ENCODE measurements at places on chromosomes 13 and 19. TPM values are rescaled to one million over a fixed set of nuclear protein-coding genes. Genes with fewer than 3 reads are reported as not detected.

DNA sequence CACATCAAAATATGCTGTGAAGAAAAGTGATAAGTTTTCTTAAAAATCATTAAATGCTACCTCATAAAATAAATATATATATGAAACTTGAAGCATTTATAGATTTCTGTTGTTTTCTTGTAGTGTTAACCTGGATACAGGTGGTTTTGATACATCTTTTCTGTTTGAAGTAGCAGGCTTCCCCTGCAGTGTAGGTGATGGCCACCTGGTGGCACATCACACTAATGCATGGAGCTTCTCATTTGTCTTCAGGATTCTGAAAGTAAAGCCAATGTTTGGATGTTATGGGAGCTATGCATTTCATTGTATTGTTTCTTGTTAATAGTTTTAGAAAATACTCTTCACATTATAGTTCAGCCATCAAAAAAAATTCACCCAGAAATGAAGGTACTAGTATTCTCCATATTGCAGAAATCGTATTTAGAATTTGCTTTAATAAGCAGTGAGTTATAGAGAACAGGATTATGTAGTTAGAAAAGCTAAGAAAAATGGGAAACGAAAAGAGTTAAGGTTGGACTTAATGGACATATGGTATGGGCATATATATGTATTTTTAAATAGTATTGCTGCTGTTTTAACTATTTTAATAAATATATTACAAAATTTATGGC is 18.7 kb downstream of the GPR180 start:
- no peaks in the 10 kb centered on the region for H3K4me1 ChIP-seq
- no peaks in the 10 kb centered on the region for H3K27me3 ChIP-seq
- no peak overlapping the region for H3K4me3 ChIP-seq
- DNase-seq: peak; percentile 43

DNA sequence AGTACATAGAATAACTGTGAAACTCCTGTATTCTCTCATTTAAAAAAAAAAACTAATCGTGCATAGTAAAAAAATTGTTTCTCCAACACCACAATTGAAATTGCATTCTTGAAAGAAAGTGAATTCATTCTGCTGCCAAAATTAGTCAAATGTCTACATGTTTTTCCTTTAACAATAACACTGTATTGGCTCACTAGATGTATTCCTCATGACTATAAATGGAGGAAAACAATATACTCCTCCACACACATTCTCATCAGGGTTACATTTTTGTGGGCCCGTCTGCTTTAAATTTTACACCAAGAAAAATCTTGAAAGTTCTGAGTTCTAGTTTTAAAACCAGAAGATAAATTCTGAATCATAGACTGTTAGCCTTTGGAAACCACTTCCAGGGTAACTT is 233.6 kb downstream of the KLF12 start:
- no peak overlapping the region for H3K27ac ChIP-seq
- no peaks in the 10 kb centered on the region for H3K27me3 ChIP-seq
- H3K4me1 ChIP-seq: peaks cover 17% of the 10 kb centered on the region
- H3K4me3 ChIP-seq: no peak overlapping the region

GRCh38 chr13:109857325-109857724 is 70.9 kb upstream of the IRS2 start:
- H3K36me3 ChIP-seq: no peaks in the 10 kb centered on the region
- H3K27me3 ChIP-seq: no peaks in the 10 kb centered on the region
- DNase-seq: no peak

- H3K36me3 ChIP-seq: no peaks in the 10 kb centered on the region
- H3K27ac ChIP-seq: no peak overlapping the region
- H3K4me3 ChIP-seq: no peak overlapping the region
- no peak for DNase-seq
- no peaks in the 10 kb centered on the region for H3K27me3 ChIP-seq
Observed at GRCh38 chr13:91632086-91632485, 233.7 kb downstream of the GPC5 start.

Gene MYH14
- 0.59 TPM for total RNA-seq

DNA sequence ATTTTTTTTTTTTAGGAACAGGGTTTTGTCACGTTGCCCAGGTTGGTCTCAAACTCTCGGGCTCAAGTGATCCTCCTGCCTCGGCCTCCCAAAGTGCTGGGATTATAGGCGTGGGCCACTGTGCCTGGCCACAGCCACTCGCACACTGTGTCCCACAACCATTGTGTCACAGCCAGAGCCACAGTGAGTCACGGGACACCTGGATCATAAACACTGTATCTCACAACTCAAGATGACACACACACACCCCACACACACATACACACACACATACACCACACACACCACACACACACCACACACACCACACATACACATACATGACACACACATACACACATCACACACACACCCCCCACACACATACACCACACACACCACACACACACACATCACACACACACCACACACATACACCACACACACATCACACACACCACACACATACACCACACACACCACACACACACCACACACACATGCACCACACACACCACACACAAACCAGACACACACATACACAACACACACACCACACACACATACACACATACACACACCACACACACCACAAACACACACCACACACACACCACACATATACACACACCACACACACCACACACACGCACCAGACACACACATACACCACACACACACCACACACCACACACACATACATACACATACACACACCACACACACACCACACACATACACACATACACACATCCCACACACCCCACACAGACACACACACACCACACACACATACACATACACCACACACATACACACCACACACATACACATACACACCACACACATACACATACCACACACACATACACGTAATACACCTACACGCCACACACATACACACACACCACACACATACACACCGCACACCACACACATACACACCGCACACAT is 16.2 kb downstream of the ELAVL3 start:
- peaks cover 27% of the 10 kb centered on the region for H3K4me1 ChIP-seq
- no peaks in the 10 kb centered on the region for H3K36me3 ChIP-seq
- H3K27ac ChIP-seq: no peak overlapping the region

DNA sequence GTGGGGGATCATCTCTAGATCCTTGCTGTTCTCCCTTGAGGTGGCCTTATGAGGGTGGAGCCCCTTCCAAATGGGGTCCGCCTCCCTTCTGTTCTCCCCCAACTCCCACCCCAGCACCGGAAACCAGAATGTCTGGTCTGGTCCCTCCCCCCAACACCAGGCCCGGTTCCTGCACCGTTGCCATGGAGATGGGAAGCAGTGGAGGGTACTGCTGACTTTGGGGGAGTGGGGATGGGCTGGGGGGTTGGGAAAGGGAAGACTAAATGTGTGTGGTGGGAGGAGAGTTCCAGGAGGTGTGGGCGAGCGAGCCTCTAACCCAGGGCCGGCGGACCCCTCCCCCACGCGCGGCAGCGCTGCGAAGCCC is 1.7 kb downstream of the SHANK1 start:
- peak overlapping the region; percentile 22 for H3K27ac ChIP-seq
- H3K4me3 ChIP-seq: no peak overlapping the region
- peaks cover 9% of the 10 kb centered on the region for H3K4me1 ChIP-seq

Gene RYR1
- 117 TPM for total RNA-seq

Gene ZNF302
- total RNA-seq: 38.8 TPM

DNA sequence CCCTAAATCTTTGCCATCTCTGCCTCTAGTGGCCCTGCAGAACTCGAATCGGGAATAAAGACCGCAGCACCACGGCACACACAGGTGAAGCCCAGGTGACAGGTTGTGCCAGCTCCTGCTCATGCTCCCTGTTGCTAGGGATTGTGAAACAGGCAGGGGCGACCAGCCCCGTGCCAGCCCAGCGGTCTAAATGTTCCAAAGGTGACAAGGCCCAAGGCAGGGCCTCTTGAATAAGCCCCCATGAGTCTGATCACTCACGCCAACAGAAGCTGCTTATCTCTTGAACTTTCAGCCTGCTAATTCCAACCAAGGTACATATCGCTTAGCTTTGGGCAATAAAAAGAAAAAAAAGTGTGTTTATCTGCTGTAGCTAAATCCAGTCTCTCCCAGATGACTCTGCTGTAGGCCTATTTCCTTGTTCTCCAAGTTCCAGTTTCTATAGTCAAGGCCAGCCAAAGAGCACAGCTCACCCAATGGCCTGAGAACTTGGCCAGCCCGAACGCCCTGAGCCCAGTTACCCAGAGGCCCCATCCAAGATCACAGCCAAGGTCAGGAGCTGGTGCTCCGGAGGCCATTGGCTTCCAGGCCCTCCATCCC is 191.1 kb upstream of the GPR12 start:
- DNase-seq: no peak
- H3K27ac ChIP-seq: no peak overlapping the region
- H3K36me3 ChIP-seq: no peaks in the 10 kb centered on the region
- H3K4me1 ChIP-seq: peaks cover 7% of the 10 kb centered on the region
- H3K27me3 ChIP-seq: peaks cover 4% of the 10 kb centered on the region

Gene ALG5
- 25.5 TPM for total RNA-seq

- no peak for DNase-seq
- peaks cover 6% of the 10 kb centered on the region for H3K27me3 ChIP-seq
- no peak overlapping the region for H3K4me3 ChIP-seq
- H3K27ac ChIP-seq: no peak overlapping the region
- peaks cover 9% of the 10 kb centered on the region for H3K4me1 ChIP-seq
Observed at GRCh38 chr13:45320876-45321629, 19.9 kb downstream of the TPT1 start.

GRCh38 chr19:49148784-49149651 is 6.2 kb downstream of the HRC start:
- peaks cover 2% of the 10 kb centered on the region for H3K36me3 ChIP-seq
- peaks cover 13% of the 10 kb centered on the region for H3K4me1 ChIP-seq
- DNase-seq: peak; percentile 100
- peaks cover 21% of the 10 kb centered on the region for H3K27me3 ChIP-seq
- H3K4me3 ChIP-seq: peak overlapping the region; percentile 96
- H3K27ac ChIP-seq: peak overlapping the region; percentile 89

Gene BSPH1
- not detected for total RNA-seq

Gene CNN1
- 2.3 TPM for total RNA-seq

GRCh38 chr13:111584101-111584672 is 263.7 kb downstream of the TEX29 start:
- no peaks in the 10 kb centered on the region for H3K4me1 ChIP-seq
- DNase-seq: no peak

- H3K4me3 ChIP-seq: no peak overlapping the region
- no peaks in the 10 kb centered on the region for H3K27me3 ChIP-seq
- no peak overlapping the region for H3K27ac ChIP-seq
- no peak for DNase-seq
- H3K4me1 ChIP-seq: no peaks in the 10 kb centered on the region
Observed at GRCh38 chr13:20779405-20779804, 5.6 kb upstream of the EEF1AKMT1 start.

- DNase-seq: no peak
- no peak overlapping the region for H3K27ac ChIP-seq
- H3K4me1 ChIP-seq: no peaks in the 10 kb centered on the region
- H3K36me3 ChIP-seq: no peaks in the 10 kb centered on the region
- H3K27me3 ChIP-seq: no peaks in the 10 kb centered on the region
- H3K4me3 ChIP-seq: no peak overlapping the region
Observed at GRCh38 chr13:78299832-78300623, 303.3 kb downstream of the POU4F1 start.

- H3K27ac ChIP-seq: no peak overlapping the region
- peaks cover 18% of the 10 kb centered on the region for H3K27me3 ChIP-seq
- H3K36me3 ChIP-seq: no peaks in the 10 kb centered on the region
- no peak for DNase-seq
- peaks cover 20% of the 10 kb centered on the region for H3K4me1 ChIP-seq
Observed at GRCh38 chr13:114059946-114060860, 72.2 kb downstream of the RASA3 start.

Gene CKM
- total RNA-seq: 0.42 TPM

- no peaks in the 10 kb centered on the region for H3K4me1 ChIP-seq
- peaks cover 2% of the 10 kb centered on the region for H3K27me3 ChIP-seq
- H3K36me3 ChIP-seq: no peaks in the 10 kb centered on the region
- no peak overlapping the region for H3K4me3 ChIP-seq
Observed at GRCh38 chr13:60837806-60838205, 440.8 kb downstream of the TDRD3 start.

DNA sequence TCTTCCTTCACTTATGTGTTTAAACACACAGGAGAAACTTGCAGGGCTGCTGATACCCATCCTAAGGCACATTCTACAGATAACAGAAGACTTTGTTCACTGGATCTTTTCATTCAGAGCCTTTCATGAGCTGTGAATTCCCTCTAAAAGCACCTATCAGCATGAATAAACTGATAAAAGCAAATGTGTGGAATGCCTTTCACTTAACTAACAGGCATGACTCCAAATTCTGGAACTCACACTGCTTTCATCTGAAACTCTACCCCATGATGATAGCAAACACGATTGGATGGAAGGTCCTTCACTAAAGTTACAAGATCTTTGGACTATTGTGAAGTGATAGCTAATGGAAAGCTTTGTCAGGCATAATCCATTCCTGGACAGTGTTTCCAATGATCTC is 457.3 kb downstream of the EFNB2 start:
- H3K27ac ChIP-seq: no peak overlapping the region
- no peak overlapping the region for H3K4me3 ChIP-seq

Gene WTIP
- 0.17 TPM for total RNA-seq

Gene CBY2
- total RNA-seq: not detected

GRCh38 chr19:48490981-48491792 is 20.4 kb downstream of the LMTK3 start:
- peaks cover 34% of the 10 kb centered on the region for H3K27me3 ChIP-seq
- no peaks in the 10 kb centered on the region for H3K36me3 ChIP-seq
- H3K27ac ChIP-seq: no peak overlapping the region
- peaks cover 14% of the 10 kb centered on the region for H3K4me1 ChIP-seq
- DNase-seq: no peak

Gene RAX2
- total RNA-seq: not detected

Gene SIAH3
- total RNA-seq: 1.2 TPM

- H3K27me3 ChIP-seq: peaks cover 4% of the 10 kb centered on the region
- H3K36me3 ChIP-seq: no peaks in the 10 kb centered on the region
- DNase-seq: peak; percentile 67
- peak overlapping the region; percentile 85 for H3K4me3 ChIP-seq
- peaks cover 4% of the 10 kb centered on the region for H3K4me1 ChIP-seq
Observed at GRCh38 chr19:1862424-1863327, 703 bp downstream of the KLF16 start.

DNA sequence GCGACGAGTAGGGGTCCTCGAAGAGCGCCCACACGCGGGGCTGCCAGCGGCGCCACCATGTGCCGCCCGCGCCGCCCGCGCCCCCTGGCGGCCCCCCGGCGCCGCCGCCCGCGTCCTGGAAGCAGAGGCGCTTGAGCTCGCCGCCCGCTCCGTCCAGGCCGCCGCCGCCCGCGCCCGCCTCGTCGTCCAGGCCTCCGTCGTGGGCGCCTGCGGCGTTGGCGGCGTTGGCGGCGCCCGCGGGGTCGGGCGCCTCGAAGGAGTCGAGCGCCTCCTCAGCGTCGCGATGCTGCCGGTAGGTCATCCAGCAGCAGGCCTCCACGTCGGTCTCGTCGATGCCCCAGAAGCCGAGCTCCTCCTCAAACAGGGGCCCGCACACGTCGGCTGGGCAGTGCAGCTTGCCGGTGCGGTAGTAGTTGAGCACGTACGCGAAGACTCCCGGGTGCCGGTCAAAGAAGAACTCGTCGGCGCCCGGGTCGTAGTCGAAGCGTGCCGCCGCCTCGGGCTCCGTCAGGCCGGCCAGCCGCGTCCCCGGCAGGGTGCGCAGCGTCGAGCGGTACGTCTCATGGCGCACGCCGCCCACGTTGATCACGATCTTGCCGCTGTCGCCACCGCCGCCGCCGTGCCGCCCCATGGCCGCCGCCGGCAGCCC is 829 bp downstream of the KCNC3 start:
- no peak overlapping the region for H3K4me3 ChIP-seq
- peak; percentile 68 for DNase-seq
- H3K27me3 ChIP-seq: peaks cover 31% of the 10 kb centered on the region
- peaks cover 10% of the 10 kb centered on the region for H3K36me3 ChIP-seq
- H3K27ac ChIP-seq: no peak overlapping the region
